NCI-H460 (cell line): ENCODE measurements at places on chromosomes 5 and 9. TPM values are rescaled to one million over a fixed set of nuclear protein-coding genes. Genes with fewer than 3 reads are reported as not detected.

RLN1 gene
- not detected in 2 replicates for total RNA-seq

GRCh38 chr9:117029341-117029740, 342.2 kb downstream of the TRIM32 start:
- DNase-seq, result no peak

GRCh38 chr5:132017316-132017715, 5.9 kb upstream of the ACSL6 start:
- no peak for DNase-seq

NUTM2G gene
- total RNA-seq, result not detected in 2 replicates

GRCh38 chr9:82722051-82722450, 340.9 kb downstream of the RASEF start:
- DNase-seq, result no peak

DNA sequence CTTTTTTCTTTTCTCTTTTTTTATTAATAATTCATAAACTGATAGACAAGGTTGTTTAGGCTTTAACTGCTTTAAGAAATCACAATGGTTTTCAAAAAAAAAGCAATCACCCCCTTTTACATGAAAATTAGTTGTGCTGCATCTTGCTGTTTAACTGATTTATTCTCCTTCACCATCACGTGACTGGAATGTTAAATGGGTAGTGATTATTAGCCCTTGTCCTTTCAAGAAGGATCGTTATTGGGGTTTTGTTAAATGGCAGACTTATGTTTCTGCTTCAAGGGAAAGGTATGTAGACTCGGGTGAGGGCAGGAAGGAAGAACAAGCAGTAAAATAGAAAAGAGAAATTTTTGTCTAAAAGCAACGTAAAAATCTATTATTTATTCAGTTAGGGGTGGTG, 175.6 kb upstream of the TLE4 start:
- DNase-seq, result no peak

- DNase-seq, result no peak
Measured at GRCh38 chr9:134391319-134392231, 65.3 kb downstream of the RXRA start.
